ENCODE measurements at places on chromosomes 7 and 10.
A peak's percentile ranks its signal among the peaks of the same experiment; 100 is the strongest.

DNA sequence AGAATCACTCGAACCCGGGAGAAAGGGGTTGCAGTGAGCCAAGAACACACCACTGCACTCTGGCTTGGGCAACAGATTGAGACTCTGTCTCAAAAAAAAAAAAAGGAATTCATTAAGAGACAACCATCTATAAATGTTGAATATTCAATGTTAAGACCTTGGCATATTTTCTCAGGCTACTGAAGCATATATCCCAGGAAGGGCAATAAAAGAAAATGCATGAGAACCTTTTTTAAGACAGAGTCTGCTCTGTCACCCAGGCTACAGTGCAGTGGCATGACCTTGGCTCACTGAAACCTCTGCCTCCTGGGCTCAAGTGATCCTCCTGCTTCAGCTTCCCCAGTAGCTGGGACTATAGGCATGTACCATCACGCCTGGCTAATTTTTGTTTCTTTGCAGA, 165.0 kb downstream of the JMJD1C start:
- no peak overlapping the region for H3K27ac ChIP-seq
- no peaks in the 10 kb centered on the region for H3K4me1 ChIP-seq
- no peak for DNase-seq
- H3K4me3 ChIP-seq = no peak overlapping the region
- H3K27me3 ChIP-seq = no peaks in the 10 kb centered on the region
- no peaks in the 10 kb centered on the region for H3K36me3 ChIP-seq

GRCh38 chr10:44627591-44628354, 242.9 kb upstream of the CXCL12 start:
- H3K4me3 ChIP-seq = no peak overlapping the region
- DNase-seq = peak; percentile 33
- H3K36me3 ChIP-seq = no peaks in the 10 kb centered on the region
- H3K4me1 ChIP-seq = no peaks in the 10 kb centered on the region
- no peak overlapping the region for H3K27ac ChIP-seq

GRCh38 chr7:33893377-33893776, 12.0 kb upstream of the BMPER start:
- no peak overlapping the region for H3K4me3 ChIP-seq
- no peak for DNase-seq
- H3K27me3 ChIP-seq = no peaks in the 10 kb centered on the region
- no peak overlapping the region for H3K27ac ChIP-seq
- H3K4me1 ChIP-seq = peaks cover 12% of the 10 kb centered on the region

GRCh38 chr7:57868771-57869483, 418.9 kb downstream of the ZNF716 start:
- H3K36me3 ChIP-seq = no peaks in the 10 kb centered on the region
- H3K27ac ChIP-seq = no peak overlapping the region
- no peak for DNase-seq
- no peaks in the 10 kb centered on the region for H3K4me1 ChIP-seq

GRCh38 chr7:148670807-148671206, 27.9 kb upstream of the CUL1 start:
- H3K36me3 ChIP-seq = no peaks in the 10 kb centered on the region
- no peak overlapping the region for H3K27ac ChIP-seq
- H3K27me3 ChIP-seq = no peaks in the 10 kb centered on the region
- no peak for DNase-seq

DNA sequence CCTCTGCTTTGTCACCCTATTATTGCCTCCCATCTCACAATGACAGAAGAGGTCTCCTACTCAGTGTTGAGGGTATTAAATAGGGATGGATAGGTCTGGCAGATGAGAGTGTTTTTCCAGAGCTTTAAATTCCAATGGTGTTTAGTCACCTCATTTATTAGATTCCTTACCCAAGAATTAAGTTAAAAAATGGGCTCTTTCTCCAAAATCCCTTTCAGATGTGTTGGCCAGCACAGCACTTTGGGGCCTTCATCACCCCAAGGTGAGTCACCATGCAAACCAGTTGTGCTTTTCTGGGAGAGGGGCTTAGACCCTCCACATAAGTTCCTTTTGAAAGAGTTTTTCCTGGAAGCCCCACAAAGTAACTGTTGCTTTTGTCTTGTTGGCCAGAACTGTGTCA, 78.4 kb downstream of the CYP26A1 start:
- H3K4me3 ChIP-seq = no peak overlapping the region
- no peaks in the 10 kb centered on the region for H3K27me3 ChIP-seq
- no peak overlapping the region for H3K27ac ChIP-seq
- H3K4me1 ChIP-seq = no peaks in the 10 kb centered on the region

- DNase-seq = peak; percentile 82
- H3K36me3 ChIP-seq = peaks cover 9% of the 10 kb centered on the region
- no peaks in the 10 kb centered on the region for H3K27me3 ChIP-seq
- H3K4me1 ChIP-seq = no peaks in the 10 kb centered on the region
These were observed 7.1 kb downstream of the VIM start for GRCh38 chr10:17235136-17235535.

DNA sequence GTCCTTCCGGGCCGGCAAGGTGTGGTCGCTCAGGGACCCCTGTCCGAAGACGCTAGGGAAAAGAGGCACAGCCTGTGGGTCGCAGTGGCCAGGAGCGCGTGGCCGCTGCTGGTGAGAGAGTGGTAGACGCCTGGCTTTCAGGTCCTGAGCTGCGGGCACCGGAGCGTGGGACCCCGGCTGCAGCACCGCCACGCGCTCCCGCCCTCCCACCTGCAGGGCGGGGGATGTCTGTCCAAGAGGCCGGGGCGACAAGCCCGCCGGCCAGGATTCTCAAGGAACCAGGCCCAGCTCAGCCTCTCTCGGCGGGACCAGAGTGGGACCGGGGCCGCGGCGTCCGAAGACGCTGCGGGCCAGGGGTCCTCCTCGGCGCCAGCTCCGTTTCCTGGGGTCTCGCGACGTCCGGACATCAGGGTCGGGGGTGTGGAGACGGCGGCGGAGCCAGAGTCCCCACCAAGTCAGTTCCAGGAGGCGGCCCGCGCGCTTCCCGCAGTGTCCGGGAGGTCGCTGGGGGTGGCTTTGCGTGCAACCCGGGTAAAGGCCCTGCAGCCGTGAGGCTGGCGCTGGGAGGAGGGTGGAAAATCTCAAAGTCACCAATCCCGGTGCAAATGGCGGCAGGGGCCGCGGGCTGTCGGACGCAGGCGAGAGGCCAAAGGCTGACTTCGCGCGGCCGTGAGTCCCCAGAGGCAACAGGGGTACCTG, 5.5 kb downstream of the ZNF503 start:
- H3K27ac ChIP-seq = no peak overlapping the region
- DNase-seq = peak; percentile 33
- H3K36me3 ChIP-seq = no peaks in the 10 kb centered on the region
- peak overlapping the region; percentile 11 for H3K4me3 ChIP-seq

DNA sequence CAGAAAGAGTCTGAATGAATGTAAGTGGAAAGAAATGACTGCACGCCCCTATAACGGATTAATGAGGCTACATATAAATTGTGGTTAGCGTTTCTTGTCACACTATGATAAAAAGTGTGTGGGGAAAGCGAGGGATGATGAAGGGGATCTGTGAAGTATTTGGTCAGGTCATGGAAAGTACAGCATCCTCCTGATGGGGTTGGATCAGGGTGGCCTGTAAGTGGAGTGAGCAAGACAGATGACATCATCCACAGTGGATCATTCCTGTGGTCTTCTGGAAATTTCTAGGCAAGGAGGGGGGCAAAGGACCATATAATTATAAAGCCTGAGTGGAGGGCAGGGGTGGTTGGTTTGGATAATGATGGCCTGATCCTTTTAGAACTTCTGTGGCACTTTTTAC, 606.0 kb downstream of the INHBA start:
- no peaks in the 10 kb centered on the region for H3K4me1 ChIP-seq
- no peak overlapping the region for H3K27ac ChIP-seq
- no peaks in the 10 kb centered on the region for H3K27me3 ChIP-seq

GRCh38 chr10:20971901-20972300, 74.8 kb upstream of the NEBL start:
- no peak for DNase-seq
- H3K27ac ChIP-seq = no peak overlapping the region
- no peak overlapping the region for H3K4me3 ChIP-seq

- H3K4me3 ChIP-seq = no peak overlapping the region
- DNase-seq = no peak
- no peaks in the 10 kb centered on the region for H3K4me1 ChIP-seq
- H3K27me3 ChIP-seq = no peaks in the 10 kb centered on the region
- H3K36me3 ChIP-seq = no peaks in the 10 kb centered on the region
These were observed 134.2 kb downstream of the TSPAN12 start for GRCh38 chr7:120723465-120724385.

DNA sequence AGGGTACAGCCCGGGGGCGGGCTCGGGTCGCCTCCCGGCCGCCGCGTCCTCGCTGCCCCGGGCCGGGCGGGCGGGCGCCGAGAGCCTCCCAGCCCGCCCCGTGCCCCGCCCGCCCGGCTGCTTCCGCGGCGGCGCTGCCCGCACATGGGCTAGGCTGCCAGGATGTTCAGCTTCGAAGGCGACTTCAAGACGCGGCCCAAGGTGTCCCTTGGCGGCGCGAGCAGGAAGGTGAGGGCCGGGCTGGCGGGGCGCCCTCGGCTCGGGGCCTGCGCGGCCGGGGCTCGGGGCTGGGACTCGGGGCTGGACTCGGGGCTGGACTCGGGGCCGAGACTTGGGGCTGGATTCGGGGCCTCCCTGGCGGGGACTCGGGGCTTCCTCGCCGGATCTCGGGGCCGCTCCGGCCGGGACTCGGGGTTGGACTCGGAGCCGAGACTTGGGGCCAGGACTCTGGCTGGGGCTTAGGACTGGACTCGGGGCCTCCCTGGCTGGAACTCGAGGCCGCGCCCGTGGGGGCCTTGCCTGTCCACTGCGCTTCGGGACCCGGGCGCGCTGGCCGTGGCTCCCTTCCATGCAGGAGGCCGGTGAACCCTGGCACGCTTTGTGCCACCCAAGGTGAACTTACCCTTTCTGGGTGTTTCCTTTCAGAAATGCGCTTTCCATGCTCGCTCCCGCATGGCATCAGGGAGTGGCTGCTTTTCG, 534 bp downstream of the UBE3C start:
- peak; percentile 69 for DNase-seq
- H3K36me3 ChIP-seq = peaks cover 7% of the 10 kb centered on the region
- no peaks in the 10 kb centered on the region for H3K27me3 ChIP-seq
- H3K4me1 ChIP-seq = peaks cover 6% of the 10 kb centered on the region

DNA sequence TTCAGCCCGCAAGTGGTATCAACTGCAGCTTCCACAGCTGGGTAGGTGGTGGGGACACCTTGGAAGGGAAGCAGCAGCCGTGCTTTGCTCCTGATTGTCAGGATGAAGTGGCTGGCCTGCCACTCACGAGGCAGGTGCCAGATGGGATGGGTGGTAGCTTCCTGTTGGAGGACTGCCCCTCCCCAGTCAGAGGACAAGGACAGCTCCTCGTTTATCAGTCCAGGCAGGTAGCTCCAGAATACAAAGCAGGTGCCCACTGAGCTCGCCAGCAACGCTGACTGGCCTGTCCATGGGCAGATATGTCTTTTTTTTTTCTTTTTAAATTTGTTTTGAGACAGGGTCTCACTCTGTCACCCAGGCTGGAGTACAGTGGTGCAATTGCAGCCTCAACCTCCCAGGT, 431.3 kb downstream of the GALNT17 start:
- H3K27me3 ChIP-seq = no peaks in the 10 kb centered on the region
- no peak overlapping the region for H3K27ac ChIP-seq
- peaks cover 8% of the 10 kb centered on the region for H3K4me1 ChIP-seq
- no peak for DNase-seq
- H3K4me3 ChIP-seq = no peak overlapping the region

DNA sequence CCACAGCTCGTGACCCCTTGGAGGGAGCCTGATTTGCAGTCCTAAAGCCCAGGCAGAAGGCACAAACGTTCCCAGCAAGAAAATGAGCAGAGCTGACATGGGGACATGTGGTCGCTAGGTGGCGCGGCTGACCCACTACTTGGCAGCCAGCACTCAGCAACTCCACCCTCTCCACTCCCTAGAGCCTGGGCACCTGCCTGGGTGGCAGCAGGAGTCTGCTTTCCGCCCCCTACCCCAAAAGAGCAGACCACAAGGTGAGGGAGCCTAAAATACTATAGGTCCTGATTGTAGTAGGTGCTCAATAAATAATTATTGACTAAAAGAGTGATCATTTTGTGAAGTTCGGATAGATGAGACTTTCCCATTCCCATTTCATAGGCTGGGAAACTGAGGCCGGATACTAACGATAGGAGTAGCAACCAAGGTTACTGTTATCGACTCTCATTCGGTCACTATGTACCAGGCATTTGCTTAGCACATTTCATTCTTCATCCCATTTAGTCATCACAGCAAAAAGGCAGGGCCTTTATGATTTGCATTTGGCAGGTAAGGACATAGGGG, 57.4 kb downstream of the NEUROG3 start:
- no peaks in the 10 kb centered on the region for H3K27me3 ChIP-seq
- H3K27ac ChIP-seq = no peak overlapping the region
- no peak overlapping the region for H3K4me3 ChIP-seq
- H3K36me3 ChIP-seq = no peaks in the 10 kb centered on the region
- H3K4me1 ChIP-seq = no peaks in the 10 kb centered on the region
- DNase-seq = peak; percentile 79

DNA sequence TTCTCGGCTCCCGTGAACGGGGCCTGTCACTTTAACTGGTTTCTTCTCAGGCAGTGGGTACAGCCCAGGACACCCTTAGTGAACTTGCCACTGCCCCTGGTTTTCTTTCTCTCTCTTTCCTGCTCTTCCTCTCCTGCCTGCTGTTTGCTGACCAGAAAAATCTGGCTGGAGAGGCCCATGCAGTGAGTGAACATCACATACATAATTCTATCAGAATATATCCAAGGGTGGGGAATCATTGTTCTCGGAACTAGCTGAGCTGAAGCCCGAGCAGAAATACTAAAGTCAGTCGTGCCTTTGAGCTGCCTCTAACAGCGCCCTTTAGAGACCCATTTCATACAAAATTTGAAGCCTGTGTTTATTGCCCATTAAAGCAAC, 501.5 kb upstream of the GALNT17 start:
- H3K27me3 ChIP-seq = no peaks in the 10 kb centered on the region
- peaks cover 7% of the 10 kb centered on the region for H3K4me1 ChIP-seq
- H3K36me3 ChIP-seq = no peaks in the 10 kb centered on the region
- no peak overlapping the region for H3K4me3 ChIP-seq

DNA sequence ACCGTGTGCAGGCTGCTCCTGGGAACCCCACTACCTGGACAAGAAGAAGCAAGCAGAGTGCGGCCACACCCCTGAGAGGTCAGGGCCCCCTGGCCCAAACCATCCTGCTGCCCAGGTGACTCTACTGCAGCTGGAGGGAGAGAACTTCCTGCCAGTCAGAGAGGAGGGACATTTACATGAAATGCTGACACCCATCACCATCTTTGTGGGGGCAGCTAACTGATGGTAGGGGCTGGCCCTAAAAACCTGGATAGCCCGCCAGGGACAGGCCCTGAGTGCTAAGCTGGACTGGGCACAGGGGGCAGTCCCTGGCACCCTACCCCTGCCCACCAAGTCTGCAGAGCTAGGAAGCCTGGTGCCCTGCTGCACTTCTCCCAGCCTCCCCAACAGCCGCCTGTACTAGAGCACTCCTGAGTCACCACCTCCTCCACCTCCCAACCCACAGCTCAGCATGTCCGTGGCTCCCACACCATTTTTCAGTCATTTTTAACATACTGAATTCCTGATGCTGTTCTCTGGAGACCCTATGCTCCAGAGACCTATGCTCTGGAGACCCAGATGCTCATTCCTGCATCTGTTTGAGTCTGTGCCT, 27.5 kb downstream of the DPCD start:
- no peaks in the 10 kb centered on the region for H3K27me3 ChIP-seq
- no peaks in the 10 kb centered on the region for H3K36me3 ChIP-seq
- H3K27ac ChIP-seq = no peak overlapping the region
- H3K4me1 ChIP-seq = peaks cover 10% of the 10 kb centered on the region
- no peak for DNase-seq

- H3K27ac ChIP-seq = no peak overlapping the region
- no peak overlapping the region for H3K4me3 ChIP-seq
- no peak for DNase-seq
These were observed 155.7 kb upstream of the HGF start for GRCh38 chr7:81925530-81925929.
